IPS DF 19.7 (cell line): ENCODE measurements at places on chromosomes 6 and 20.
A peak's percentile ranks its signal among the peaks of the same experiment; 100 is the strongest.

DNA sequence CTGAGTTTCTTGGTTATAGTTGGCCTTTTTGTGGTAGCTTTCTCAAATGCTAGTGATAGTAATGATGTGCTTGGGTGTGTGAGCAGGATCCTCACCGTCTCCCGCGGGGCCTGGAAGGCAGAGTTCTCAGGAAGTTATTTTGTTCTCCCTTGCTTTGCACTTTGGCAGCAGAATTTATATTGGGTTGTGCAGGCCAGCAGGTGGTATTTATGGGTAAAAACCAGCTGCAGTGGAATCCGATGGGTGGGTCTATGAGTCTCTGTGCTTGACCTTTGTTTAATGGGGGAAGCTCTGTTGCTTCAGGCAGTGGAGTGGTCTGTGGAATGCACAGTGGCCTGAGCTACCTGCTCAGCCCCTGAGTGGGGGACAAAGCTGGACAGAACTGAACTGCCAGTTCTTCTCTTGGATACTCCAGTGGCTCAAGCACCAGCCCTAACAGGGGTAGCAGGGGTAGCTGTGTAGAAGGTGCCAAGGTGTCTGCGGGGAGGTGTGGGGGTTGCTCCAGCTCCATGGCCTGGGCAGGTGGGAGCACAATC, 27.3 kb downstream of the IGF2R start:
- no peak for DNase-seq

GRCh38 chr6:46014046-46014445, 1.6 kb downstream of the CLIC5 start:
- DNase-seq = no peak

DNA sequence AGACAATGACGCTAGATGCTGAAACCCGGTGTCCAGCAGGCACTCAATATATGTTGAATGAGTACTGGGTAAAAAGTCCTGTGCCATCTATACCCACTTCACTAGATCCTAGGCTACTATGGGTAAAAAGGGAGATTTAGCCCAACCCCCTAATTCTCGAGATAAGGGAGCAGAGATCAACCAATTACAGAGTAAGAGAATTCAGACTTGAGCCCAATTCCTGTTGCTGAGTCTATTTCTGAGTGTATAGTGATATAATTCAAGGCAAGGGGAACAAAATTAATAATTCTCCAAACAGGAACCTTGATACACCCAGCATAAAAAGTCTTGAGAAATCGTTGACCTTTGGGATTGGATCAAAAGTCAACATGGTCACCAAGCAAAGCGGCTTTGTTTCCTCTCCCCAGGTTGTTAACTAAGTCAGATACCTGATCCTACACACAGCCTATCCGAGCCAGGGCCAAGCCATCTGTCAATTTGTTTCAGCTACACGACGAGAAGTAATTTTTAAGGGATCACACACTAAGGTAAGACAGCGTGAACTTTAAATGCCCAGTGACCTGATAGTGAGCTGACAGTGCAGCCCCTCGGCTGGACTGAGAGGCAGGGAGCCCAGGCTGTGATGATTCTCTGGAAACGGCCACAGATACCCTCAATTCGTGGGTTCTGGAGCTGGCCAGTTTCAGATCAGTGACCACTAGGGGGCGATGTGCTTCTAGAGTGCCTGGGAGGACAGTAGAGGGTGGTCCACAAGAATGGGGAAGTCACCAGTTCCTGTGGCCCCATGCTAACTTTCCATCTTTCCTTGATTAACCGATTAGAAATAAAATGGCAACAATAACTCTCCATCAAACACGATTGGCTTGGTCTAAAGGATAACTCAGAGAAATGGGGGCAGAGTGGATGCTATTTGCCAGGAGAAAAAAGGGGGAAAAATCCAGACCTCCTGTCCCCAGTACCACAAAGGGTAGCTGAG, 46.2 kb downstream of the SLC22A23 start:
- peak; percentile 57 for DNase-seq

GRCh38 chr6:125182237-125183008, 28.9 kb downstream of the TPD52L1 start:
- no peak for DNase-seq

- DNase-seq = no peak
These were observed 33.3 kb downstream of the PRR18 start for GRCh38 chr6:166274739-166275370.

DNA sequence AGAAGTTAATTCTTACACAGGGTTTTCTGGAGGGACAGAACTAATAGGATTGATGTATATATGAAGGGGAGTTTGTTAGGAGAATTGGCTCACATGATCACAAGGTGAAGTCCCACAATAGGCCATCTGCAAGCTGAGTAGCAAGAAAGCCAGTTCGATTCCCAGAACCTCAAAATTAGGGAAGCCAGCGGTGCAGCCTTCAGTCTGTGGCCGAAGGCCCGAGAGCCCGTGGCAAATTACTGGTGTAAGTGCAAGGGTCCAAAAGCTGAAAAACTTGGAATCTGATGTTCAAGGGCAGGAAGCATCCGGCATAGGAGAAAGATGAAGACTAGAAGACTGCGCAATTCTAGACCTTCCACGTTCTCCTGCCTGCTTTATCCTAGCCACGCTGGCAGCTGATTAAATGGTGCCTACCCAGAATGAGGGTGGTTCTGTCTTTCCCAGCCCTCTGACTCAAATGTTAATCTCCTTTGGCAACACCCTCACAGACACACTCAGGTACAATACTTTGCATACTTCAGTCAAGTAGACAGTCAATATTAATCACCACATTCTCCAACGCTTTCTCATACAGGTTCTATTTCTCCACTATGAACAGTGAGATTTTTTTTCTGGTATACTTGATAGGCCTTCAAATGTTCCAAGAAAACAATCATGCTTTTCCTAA, 357.0 kb downstream of the LAMA2 start:
- no peak for DNase-seq

GRCh38 chr6:123965894-123966293, 162.2 kb downstream of the NKAIN2 start:
- peak; percentile 40 for DNase-seq

- DNase-seq = no peak
These were observed 464.0 kb upstream of the CDH4 start for GRCh38 chr20:60788070-60788469.

- DNase-seq = no peak
These were observed 53.0 kb downstream of the LINC00237 start for GRCh38 chr20:21053002-21053762.

DNA sequence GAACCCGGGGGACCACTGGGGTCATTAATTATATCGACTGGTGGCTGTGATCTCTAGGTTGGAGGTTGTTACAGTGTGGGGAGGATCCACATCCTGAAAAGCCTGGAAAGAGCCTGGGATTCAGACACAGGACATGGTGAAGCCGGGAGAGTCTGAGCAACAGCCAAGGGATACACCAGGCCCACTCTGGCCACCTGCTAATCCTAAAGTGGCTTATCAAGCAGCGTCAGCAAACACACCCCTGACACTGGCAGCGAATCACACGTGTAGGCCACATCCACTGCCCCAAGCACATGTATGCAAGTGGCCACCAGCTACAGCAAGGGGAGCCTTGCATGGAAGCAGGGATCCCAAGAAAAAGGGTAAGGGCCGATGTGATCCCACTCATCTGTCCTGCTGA, 41.0 kb downstream of the GFOD1 start:
- DNase-seq = no peak

DNA sequence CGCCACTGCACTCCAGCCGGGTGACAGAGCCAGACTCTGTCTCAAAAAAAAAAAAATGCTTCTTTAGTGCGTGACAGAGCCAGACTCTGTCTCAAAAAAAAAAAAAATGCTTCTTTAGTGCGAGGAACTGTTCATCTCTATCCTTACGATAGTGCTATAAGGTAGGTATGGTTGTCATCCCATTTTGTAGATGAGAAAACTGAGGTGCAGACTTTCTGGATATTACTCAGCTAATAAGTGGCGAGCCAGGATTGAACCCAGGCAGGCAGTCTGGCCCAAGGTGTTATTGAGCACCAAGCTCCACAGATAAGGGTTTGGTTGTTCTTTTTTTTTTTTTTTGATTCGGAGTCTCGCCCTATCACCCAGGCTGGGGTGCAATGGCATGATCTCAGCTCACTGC, 11.9 kb downstream of the MEA1 start:
- DNase-seq = no peak

DNA sequence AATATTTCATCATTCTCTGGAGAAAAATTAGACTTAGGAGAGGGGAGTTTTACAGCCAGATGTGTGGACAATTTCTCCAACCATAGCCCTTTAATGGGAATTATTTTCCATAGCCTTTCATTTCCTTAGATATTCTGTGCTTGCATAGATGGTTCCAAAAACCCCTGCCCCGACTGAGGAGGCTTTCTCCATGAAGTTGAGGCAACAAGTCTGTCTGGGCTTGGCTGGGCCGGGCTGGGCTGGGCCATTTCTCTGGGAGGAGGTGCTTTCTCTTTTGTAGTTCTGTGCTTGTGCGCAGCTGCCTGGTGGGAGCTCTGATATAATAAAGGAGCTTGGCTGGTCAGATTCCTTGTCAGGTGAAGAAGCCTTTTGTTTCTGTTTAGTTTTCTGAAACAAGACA, 71.4 kb downstream of the SOBP start:
- no peak for DNase-seq

DNA sequence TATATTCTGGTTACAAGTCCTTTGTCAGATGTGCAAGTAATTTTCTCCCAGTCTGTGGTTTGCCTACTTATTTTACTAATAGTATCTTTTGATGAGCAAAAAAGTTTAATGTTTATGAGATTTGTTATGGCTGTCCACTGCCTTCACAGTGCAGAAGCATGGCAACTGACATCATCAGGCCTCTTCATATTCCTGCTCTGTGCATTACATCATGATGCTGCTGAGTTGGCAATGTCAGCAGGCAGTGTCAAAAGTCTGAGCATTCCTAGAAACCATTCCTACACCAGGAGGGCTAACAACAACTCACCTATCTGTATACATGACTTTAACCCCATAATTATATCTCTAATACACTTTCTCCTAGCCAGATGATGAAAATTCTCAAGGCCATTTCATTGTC, 10.8 kb upstream of the OR2B2 start:
- DNase-seq = no peak

GRCh38 chr6:11432713-11433450, 104.7 kb upstream of the TMEM170B start:
- no peak for DNase-seq

DNA sequence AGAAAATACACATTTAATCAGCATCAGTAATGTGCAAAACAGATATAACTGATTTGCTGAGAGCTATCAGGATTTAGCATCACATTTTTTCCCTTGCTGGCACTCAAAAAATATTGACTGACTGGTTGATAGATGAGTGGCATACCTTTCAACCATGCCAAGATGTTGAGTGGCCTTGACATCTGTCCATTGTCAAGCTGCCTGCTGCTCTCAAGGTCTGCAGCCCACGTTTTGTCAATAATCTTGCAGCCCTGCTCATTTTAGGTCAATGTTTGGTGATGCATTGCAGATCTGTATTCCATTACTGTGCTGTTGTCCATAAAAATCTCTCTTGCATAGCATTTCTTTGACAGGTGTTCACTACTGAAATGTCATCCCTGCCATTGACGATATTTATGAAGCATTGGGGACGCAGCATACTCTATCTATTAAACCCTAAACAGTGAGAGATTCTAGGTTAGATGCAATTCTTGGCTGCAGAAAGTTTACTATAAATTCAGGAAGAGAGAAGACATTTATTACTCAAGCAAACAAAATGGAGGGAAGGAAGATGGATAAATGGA, 111.6 kb downstream of the BFSP1 start:
- DNase-seq = no peak

DNA sequence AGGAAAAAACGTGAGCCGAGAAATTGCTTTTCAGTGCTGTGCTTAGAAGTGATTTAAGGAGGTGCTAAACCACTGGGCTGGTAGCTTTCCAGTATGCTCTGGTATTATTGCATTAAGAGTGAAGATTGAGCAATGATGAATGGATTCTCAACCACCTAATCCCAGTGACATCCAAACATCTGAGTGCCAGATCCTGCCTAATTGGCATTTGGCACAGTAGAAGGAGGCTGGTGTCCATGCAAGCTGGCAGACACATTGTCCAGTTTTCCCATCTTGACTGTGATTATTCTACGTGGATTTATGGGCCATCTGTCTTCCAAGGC, 398.0 kb upstream of the PLCB4 start:
- DNase-seq = no peak

DNA sequence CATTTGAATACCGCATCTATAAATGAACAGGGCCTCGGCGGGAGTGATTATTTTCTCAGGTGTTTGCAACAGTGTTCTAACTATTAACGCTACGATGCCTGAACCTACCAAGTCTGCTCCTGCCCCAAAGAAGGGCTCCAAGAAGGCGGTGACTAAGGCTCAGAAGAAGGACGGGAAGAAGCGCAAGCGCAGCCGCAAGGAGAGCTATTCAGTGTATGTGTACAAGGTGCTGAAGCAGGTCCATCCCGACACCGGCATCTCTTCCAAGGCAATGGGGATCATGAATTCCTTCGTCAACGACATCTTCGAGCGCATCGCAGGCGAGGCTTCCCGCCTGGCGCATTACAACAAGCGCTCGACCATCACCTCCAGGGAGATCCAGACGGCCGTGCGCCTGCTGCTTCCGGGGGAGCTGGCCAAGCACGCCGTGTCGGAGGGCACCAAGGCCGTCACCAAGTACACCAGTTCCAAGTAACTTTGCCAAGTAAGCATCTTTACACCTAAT, 70.9 kb downstream of the HFE start:
- DNase-seq = no peak

- DNase-seq = no peak
These were observed 779.6 kb downstream of the MAFB start for GRCh38 chr20:39909447-39909846.

DNA sequence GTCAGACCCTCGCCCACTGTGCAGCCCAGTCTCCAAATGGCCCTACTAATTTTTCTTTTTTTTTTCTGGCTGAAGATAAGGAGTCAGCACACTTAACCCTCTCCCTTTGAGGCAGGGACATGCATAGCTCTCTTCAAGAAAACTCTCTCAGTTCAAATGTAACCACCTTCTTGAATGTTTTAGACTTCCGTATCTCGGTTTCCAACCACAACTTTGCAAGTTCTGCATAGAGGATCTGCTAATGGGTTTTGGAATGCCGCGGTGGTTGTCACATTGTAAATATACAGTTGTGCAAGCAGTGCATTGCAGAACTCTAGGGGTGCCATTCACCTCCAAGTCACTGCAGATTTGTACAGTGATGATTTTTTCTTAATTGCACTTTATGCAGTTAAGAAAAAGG, 59.4 kb upstream of the SLC35B3 start:
- DNase-seq = no peak

GRCh38 chr20:59765599-59766177, 161.3 kb downstream of the PHACTR3 start:
- no peak for DNase-seq

- DNase-seq = no peak
These were observed 29.6 kb downstream of the CAP2 start for GRCh38 chr6:17423026-17423425.

DNA sequence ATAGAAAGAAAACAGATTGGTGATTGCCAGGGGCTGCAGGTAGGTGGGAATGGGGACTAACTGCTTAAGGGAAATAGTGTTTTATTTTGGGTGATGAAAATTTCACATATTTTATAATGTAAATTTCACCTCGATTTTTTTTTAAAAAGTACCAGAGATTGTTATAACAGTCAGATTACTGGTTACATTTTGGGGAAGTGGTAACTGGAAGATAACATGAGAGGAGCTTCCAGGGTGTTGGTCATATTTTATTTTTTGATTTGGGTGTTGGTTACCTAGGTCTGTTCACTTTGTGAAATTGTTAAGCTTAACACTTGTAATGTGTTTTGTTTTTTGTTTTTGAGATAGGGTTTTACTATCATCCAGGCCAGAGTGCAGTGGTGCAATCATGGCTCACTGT, 17.2 kb upstream of the CRIP3 start:
- DNase-seq = no peak

- DNase-seq = no peak
These were observed 296.9 kb downstream of the OGFRL1 start for GRCh38 chr6:71585472-71585871.
